ENCODE measurements at places on chromosomes 1 and 21. TPM values are rescaled to one million over a fixed set of nuclear protein-coding genes. Genes with fewer than 3 reads are reported as not detected.

Gene NPPA
- total RNA-seq = not detected

Gene APCS
- total RNA-seq = not detected

Gene KLF17
- total RNA-seq = not detected

Gene RRP1B
- 33.1 TPM for total RNA-seq

Gene IFI44
- total RNA-seq = 16.9 TPM

Gene CNIH3
- total RNA-seq = 0.12 TPM

Gene PLA2G2C
- total RNA-seq = not detected

Gene SPATA6
- 6.7 TPM for total RNA-seq

All from NCI-H460 (cell line).